Body of pancreas (tissue), 4 donors: ENCODE measurements at places on chromosomes 5 and 9.

DNA sequence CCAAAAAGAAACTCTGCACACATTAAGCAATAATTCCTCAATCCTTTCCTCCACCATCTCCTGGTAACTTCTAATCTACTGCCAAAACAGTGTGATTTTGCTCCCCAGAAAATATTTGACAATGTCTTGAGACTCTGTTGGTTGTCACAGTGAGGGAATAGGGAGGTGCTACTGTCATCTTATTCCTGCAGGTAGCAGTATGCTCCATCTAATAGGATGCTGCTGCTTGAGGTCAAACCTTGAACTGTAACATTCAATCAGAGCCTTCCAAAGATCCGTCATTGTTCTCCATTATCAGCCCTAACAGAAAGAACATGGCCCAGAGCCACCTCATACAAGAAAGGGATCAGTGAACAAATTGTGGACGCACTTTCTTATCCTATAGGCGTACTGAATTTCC, 514.7 kb upstream of the GRIN3A start:
- DNase-seq, result no peak

- DNase-seq, result no peak
Observed at GRCh38 chr5:163444526-163444925, 7.1 kb downstream of the CCNG1 start.

DNA sequence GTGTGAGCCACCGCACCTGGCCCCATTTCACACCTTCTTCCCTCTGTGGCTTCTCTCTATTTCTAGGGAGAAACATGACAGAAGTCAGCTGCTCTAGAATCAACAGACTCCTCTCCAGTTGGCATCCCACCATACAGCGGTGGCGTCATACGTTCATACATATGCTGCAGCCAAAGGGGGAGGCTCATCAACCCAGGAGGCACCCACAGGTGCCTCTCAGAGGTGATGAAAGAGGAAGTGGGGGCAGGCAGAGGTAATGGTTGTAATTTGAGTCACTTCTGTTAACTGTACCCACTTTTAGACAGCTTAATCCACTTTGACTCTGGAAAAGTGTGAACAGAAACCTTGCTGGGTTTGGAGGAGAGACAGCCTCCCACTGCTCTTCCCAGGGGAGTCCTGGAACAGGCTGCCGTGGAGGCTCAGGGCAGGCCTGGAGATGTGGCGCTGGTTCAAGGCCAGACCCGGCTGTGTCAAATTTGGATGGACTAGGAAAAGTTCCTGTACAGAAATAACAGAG, 47.3 kb upstream of the SUB1 start:
- no peak for DNase-seq

GRCh38 chr5:36270876-36271575, 29.3 kb upstream of the NADK2 start:
- DNase-seq, result no peak

DNA sequence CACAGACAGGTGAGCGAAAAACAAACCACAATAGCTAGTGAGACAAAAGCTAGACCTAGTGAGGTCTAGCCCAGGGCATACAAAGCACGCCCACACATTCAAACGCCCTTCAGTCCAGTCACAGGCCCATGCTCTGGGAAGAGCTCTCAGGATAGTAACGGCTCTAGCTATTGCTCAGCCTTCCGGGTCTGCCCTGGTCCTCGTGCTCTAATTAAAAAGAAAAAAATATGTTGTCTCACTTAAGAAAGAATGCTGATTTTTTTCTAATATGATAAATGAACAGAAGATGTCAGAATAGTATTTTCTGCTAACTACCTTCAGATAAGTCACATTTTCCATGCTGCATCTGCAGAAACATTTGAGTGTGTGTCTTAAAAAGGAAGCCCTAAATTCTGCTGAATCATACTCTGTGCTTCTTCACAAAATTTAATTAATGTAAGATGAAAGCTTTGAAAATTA, 94.5 kb downstream of the PLPP1 start:
- no peak for DNase-seq

DNA sequence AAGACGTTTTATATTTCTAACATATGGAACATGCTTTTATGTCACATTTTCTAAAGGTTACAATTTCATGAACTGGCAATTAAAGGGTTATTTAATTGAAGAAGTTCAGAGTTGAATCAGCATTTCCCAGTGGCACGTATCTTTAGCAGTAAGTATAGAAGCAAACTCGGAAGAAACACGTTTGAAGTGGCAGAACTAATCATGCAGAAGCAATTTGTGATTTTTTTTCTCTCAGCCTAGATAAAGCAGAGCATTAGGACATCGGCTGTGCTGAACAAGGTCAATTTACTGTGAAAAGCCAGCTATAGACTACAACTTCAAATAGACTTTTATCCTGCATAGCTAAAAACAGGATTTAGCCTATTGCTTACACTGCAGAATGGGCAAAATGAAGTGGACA, 104.7 kb downstream of the ISL1 start:
- DNase-seq, result no peak

GRCh38 chr5:161676103-161676502, 9.4 kb upstream of the GABRA6 start:
- no peak for DNase-seq

GRCh38 chr5:128671943-128672342, 133.9 kb upstream of the FBN2 start:
- DNase-seq, result no peak

DNA sequence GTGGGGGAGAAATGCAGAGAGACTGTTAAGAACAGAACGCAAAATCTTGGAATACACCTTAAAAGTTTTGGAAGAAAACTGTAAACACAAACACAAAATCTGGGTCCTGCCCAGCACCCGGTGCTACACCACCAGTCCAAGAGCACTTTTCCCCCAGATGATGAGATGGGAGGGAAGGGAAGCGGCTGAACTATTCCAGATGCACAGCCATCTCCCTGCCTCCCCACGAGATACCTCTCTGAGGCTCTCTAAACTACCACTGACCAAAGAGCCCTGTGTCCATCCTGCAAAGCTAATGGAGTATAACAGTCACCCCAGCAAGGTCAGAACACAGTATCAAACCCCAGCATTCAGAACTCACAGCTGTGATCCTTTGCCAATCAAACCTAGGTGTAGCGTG, 8.0 kb downstream of the SPARC start:
- no peak for DNase-seq

DNA sequence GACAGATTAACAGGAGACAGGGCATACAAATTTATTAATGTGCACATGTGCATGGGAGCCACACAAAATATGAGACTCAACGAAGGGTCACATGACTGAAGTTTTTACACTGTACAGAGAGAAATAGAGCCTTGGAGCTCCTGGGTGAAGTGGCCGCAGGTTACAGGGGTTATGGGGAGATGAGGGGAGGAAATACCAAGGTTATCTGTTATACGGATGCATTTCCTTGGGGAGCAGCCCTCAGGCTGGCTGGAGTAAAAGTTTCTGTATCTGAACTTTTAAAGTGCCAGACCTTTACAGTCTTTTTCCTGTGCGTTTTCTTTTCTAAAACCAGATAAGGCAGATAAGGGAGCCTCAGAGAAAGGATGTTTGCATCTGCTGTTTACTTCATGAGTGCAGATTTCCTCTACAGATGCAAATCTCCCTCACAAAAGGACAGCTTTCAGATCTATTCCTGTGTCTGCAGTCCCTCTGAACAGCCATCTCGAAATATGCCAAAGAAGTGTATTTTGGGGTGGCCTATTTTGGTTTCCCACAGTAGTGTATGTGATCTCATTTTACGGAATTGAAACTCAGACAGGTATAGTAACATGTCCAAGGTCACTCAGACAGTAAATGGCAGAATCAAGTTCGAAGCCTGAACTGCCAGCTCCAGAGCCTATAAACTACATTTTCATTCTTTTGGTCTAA, 139.3 kb upstream of the FBXL17 start:
- no peak for DNase-seq

GRCh38 chr9:92607088-92607487, 62.8 kb downstream of the IPPK start:
- peak; percentile 28 for DNase-seq

GRCh38 chr5:83184534-83184933, 107.2 kb downstream of the XRCC4 start:
- no peak for DNase-seq

- peak; percentile 48 for DNase-seq
Observed at GRCh38 chr9:96618209-96619123, 1.2 kb downstream of the CDC14B start.

- no peak for DNase-seq
Observed at GRCh38 chr9:90009447-90009846, 404.6 kb downstream of the GADD45G start.

DNA sequence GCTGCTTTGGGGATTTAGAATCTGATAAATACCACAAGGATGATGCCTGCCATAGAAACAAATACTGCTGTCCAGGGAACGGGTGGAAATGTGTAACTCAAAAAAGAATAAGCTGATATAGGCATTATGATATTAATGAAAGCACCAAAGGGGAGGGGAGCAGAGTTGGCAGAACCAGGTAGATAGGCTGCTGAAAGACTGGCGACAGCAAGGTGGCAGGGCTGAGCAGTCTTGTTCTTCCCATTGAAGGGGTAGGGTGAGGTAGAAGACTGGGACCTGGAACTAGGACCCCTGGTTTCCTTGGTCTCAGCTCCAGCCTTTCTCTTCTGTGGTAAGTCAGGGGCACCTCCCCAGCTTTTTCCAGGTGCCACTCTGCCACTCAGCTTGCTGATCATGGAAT, 31.4 kb upstream of the TMOD1 start:
- DNase-seq, result no peak

DNA sequence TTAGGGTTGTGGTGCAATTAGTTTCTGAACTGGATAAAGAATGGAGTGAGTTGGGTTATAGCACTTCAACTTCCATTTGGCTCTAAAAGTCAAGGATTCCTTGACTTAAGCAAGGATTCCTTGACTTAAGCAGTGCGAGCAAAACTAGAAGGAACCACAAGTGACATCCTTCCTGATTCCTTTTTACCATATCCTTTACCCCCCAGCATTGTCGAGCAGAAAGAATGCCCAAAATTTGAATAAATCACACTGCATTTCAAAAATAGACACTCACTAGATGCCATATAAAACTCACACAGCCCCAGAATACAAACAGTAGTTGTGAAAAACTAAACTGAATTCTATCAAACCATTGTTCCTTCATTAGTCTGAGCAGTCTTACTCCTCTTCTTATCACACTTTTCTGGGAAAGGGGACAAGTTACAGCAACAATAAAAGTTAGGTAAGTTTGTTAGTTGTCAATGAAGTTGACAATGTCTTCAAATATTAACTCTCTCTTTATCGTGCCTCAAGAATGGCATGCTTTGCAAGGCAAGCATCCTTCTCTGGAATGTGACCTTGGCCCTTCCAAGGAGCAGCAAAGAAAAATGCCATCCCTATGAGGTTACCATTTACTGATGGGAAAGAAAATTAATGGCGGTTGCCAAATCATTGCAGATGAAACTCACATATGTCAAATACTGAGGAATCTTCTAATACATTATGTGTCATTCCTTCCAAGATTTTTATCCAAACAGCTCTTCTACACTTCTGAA, 273.3 kb upstream of the ANKRD55 start:
- no peak for DNase-seq

DNA sequence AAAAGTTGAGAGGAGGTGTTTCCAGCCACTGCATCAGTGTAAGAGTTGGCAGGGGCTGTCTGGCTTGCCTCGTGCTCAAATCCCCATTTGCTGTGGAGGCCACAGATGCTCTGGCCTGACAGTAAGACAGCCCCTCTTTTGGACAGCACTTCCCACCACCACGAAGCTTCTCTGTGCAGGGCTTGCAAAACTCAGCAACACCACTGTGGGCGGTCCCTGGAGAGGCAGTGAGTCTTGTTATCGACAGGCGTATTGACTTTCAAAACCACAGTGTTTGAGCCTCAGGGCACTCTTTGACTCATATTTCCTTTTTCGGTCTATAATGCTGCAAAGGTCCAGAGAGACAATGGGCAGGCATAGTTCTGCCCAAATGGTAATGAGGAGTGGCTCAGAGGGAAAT, 539.5 kb downstream of the EBF1 start:
- DNase-seq, result no peak

DNA sequence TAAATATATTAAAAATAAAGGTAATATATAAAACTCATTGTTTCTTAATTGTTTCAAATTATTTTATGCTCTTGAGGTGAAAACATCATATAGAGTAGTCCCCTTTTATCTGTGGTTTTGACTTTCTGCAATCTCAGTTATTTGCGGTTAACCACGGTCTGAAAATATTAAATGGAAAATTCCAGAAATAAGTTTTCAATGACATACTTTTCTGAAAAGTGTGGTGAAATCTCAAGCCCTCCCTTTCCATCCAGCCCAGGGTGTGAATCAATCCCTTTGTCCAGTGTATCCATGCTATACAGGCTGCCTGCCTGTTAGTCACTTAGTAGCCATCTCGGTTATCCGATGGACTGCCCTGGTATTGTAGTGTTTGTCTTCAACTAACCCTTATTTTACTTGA, 546.7 kb upstream of the DMAC1 start:
- no peak for DNase-seq

GRCh38 chr9:131001990-131002389, 7.0 kb upstream of the LAMC3 start:
- DNase-seq, result no peak

DNA sequence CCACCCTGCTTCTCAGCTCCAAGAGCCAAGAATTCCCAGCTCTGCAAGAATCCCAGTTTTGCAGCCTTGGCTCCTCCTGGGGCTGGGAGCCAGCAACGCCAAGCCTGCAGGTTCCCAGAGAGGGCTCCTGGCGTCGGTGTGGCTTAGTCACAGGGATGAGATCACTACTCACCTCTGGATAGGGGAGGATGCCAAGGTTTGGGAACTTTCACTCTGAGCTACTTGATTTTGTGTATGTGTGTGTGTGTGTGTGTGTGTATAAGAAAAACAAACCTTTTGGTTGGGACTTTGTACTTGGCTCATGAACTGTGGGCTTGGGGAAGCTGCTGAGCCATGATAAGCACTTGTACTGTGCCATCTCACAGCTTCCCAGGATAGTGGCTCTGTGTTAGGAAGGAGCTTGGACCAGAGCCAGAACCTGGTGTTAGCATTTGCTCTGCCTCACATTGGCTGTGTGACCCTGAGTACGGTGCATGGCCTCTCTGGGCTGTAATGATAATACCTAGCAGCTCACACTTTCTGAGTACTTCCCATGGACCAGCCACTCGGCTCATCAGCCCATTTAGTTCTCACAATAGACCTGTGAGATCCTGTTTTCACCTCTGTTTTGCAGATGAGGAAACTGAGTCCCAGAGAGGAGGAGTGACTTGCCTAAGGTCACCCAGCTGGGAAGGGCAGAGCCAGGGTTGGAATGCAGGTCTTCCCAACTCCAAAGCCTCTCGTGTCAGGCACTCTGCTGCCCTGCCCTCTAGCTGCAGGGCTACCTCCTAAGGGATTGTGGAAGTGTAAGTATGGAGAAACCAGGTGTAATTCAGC, 41.4 kb upstream of the DAB2IP start:
- DNase-seq, result peak; percentile 91

- peak; percentile 9 for DNase-seq
Observed at GRCh38 chr5:60259730-60260129, 366.2 kb upstream of the PDE4D start.

- no peak for DNase-seq
Observed at GRCh38 chr5:12934722-12935121, 1009.8 kb downstream of the DNAH5 start.

GRCh38 chr5:139574641-139575312, 13.6 kb downstream of the UBE2D2 start:
- no peak for DNase-seq

- no peak for DNase-seq
Observed at GRCh38 chr9:4293293-4293941, 6.5 kb downstream of the GLIS3 start.
